CD4-positive, alpha-beta T cell (primary cell): ENCODE measurements at places on chromosomes 7 and 10. TPM values are rescaled to one million over a fixed set of nuclear protein-coding genes. Genes with fewer than 3 reads are reported as not detected.

GRCh38 chr7:109901926-109902325 is 1189.0 kb upstream of the LRRN3 start:
- H3K27ac ChIP-seq = no peak overlapping the region
- no peaks in the 10 kb centered on the region for H3K27me3 ChIP-seq
- DNase-seq = no peak
- H3K4me3 ChIP-seq = no peak overlapping the region

GRCh38 chr10:131692686-131693334 is 208.0 kb upstream of the PPP2R2D start:
- H3K36me3 ChIP-seq = no peaks in the 10 kb centered on the region
- DNase-seq = no peak
- no peak overlapping the region for H3K27ac ChIP-seq
- no peaks in the 10 kb centered on the region for H3K27me3 ChIP-seq
- H3K4me3 ChIP-seq = no peak overlapping the region

DNA sequence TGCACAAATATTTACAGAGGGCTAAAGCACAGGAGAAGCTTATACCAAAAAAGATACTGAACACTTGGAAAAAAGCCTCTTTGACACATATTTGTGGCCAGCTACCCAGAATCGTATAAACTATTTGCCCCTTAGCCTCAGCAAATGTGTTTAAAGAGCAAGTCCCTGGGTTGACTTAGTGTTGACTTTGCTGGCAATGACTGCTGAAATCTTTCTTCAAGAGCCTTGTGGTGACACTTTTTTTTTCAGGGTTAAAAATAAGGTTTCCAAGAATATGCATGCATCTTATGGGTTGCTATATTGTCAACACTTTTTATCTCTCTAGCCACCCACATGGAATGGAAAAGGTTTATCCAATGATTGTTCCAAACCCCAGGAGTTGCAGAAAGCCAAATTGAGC is 14.9 kb upstream of the PLEKHS1 start:
- no peaks in the 10 kb centered on the region for H3K4me1 ChIP-seq
- H3K4me3 ChIP-seq = no peak overlapping the region
- H3K36me3 ChIP-seq = no peaks in the 10 kb centered on the region
- no peaks in the 10 kb centered on the region for H3K27me3 ChIP-seq

Gene ZNF22
- 15.3 TPM for total RNA-seq

- H3K27me3 ChIP-seq = peaks cover 8% of the 10 kb centered on the region
- DNase-seq = no peak
- H3K4me1 ChIP-seq = no peaks in the 10 kb centered on the region
- H3K4me3 ChIP-seq = no peak overlapping the region
These were observed 23.0 kb downstream of the CDH23 start for GRCh38 chr10:71419750-71420149.

Gene LIPA
- 15.6 TPM for total RNA-seq

DNA sequence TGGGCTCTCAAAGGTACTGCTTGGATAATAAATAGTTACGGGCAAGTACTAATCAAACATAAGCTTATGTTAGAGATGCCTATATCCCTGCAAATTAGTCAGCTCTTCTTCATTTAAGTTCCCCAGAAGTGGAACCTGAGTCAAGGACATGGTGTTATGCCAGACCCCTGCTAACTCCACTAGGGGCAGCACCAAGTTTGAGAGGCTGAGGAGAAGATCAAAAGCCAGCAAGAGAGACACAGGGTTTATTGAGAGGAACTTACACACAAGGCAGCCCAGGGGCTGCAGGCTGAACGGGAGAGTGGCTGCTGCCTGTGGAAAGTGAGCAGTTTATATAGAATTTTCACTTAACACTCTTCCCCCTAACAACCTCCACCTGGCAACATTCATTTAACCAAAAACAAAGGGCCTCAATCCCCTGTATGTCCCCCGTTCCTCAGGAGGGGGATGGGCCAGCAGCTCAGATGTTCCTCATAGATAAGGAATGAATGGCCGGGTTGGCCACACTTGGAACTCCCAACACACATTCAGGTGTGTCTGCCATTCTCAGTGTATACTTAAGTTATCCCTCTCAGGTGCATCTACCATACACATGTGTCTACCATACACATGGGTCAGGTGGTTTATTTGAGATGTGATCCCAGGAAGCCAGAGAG is 62.6 kb upstream of the GHITM start:
- H3K36me3 ChIP-seq = no peaks in the 10 kb centered on the region
- no peaks in the 10 kb centered on the region for H3K27me3 ChIP-seq

- H3K27ac ChIP-seq = no peak overlapping the region
- no peaks in the 10 kb centered on the region for H3K4me1 ChIP-seq
- no peaks in the 10 kb centered on the region for H3K36me3 ChIP-seq
- H3K27me3 ChIP-seq = no peaks in the 10 kb centered on the region
- H3K4me3 ChIP-seq = no peak overlapping the region
- no peak for DNase-seq
These were observed 76.2 kb downstream of the CTBP2 start for GRCh38 chr10:125084191-125084613.

DNA sequence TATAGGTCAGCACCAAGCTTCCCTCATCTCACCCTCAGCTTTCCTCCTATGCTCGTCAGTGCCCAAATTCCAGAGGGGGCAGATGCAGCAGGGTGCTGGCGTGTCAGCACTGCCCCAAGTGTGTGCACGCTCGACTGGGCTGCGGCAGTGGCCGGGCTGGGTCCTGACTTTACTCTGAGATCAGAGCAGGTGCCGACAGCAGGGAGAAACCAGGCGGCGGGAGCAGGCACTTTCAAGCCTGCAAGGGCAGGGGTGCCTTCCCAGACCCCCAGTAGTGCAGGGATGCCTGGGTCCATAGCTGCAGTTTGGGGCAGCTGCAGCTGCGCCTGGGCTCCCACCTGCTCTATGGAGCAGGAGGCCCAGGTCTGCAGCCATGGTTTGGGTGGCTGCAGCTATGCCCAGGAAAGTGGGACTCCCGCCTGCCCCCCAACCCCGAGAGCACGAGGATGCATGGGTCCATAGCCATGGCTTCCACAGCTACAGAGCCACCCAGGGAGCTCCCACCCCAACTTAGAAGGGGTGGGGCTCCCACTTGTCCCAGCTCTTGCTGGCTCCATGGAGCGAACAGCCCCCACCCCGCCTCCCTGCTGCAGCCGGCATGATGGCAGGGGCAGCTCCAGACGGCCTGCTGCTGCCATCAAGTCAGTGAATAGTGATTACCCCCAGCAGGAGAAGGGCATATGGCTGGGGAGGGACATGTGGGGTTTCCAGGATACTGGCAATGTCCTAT is 199.2 kb upstream of the KMT2E start:
- H3K27ac ChIP-seq = no peak overlapping the region
- H3K4me3 ChIP-seq = no peak overlapping the region
- no peaks in the 10 kb centered on the region for H3K36me3 ChIP-seq
- no peaks in the 10 kb centered on the region for H3K4me1 ChIP-seq
- H3K27me3 ChIP-seq = no peaks in the 10 kb centered on the region

Gene PALD1
- 0.44 TPM for total RNA-seq

- no peak overlapping the region for H3K4me3 ChIP-seq
- no peaks in the 10 kb centered on the region for H3K4me1 ChIP-seq
- no peak overlapping the region for H3K27ac ChIP-seq
- DNase-seq = no peak
- no peaks in the 10 kb centered on the region for H3K27me3 ChIP-seq
- peaks cover 30% of the 10 kb centered on the region for H3K36me3 ChIP-seq
These were observed 35.3 kb downstream of the CAPZA2 start for GRCh38 chr7:116897661-116898060.

GRCh38 chr7:66626331-66626934 is 2.2 kb upstream of the KCTD7 start:
- peaks cover 34% of the 10 kb centered on the region for H3K4me1 ChIP-seq
- no peaks in the 10 kb centered on the region for H3K27me3 ChIP-seq
- no peak overlapping the region for H3K4me3 ChIP-seq
- no peaks in the 10 kb centered on the region for H3K36me3 ChIP-seq

- no peaks in the 10 kb centered on the region for H3K4me1 ChIP-seq
- no peak overlapping the region for H3K27ac ChIP-seq
- no peak for DNase-seq
- H3K27me3 ChIP-seq = no peaks in the 10 kb centered on the region
- H3K4me3 ChIP-seq = no peak overlapping the region
These were observed 77.4 kb downstream of the RNLS start for GRCh38 chr10:88505680-88506215.

- H3K27me3 ChIP-seq = no peaks in the 10 kb centered on the region
- H3K36me3 ChIP-seq = no peaks in the 10 kb centered on the region
- H3K4me3 ChIP-seq = no peak overlapping the region
- H3K4me1 ChIP-seq = no peaks in the 10 kb centered on the region
These were observed 61.6 kb downstream of the ARHGAP22 start for GRCh38 chr10:48543182-48543844.

DNA sequence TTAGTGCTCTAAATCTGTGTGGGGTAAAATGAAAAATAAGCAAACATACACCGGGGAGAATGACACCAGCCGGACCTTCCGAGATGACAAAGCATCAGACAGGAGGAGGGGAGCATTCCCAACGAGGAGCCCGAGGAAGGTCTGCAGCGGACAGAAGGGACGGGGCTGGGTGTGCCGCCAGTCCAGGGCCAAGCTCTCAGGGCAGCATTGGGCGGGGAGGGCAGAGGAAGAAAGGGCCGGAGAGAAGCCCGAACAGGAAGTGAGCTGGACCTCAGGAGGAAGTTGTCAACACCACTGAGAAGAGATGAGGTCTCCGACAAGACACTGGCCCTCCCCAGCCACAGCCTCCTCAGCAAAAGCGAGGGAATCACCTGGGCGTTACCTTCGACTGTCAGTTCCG is 182.6 kb upstream of the RNF32 start:
- no peak overlapping the region for H3K4me3 ChIP-seq
- no peaks in the 10 kb centered on the region for H3K36me3 ChIP-seq
- DNase-seq = no peak

- peaks cover 5% of the 10 kb centered on the region for H3K27me3 ChIP-seq
- DNase-seq = no peak
- H3K4me3 ChIP-seq = no peak overlapping the region
- H3K27ac ChIP-seq = no peak overlapping the region
- H3K4me1 ChIP-seq = no peaks in the 10 kb centered on the region
- H3K36me3 ChIP-seq = no peaks in the 10 kb centered on the region
These were observed 81.0 kb downstream of the CFAP58 start for GRCh38 chr10:104434601-104435000.

DNA sequence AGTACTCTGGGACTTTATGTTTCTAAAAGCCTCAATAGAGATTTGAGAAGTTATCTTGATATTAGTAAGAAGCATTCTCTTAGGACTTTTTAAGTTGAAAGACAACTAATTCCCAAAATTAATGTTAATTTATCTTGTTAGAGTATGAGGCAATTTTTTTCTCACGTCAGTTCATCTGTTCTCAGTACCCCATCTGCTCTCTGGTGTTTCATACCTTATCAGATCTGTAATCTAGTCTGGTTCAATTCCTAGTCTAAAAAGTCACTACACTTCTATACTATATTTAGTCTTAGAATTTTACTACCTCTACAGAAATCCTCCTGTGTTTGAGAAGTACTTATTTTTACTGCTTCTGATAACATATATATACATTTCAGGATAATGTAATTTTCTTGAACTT is 66.1 kb downstream of the LRGUK start:
- H3K27ac ChIP-seq = no peak overlapping the region
- DNase-seq = no peak
- H3K4me1 ChIP-seq = no peaks in the 10 kb centered on the region
- no peak overlapping the region for H3K4me3 ChIP-seq
- no peaks in the 10 kb centered on the region for H3K27me3 ChIP-seq
- no peaks in the 10 kb centered on the region for H3K36me3 ChIP-seq

DNA sequence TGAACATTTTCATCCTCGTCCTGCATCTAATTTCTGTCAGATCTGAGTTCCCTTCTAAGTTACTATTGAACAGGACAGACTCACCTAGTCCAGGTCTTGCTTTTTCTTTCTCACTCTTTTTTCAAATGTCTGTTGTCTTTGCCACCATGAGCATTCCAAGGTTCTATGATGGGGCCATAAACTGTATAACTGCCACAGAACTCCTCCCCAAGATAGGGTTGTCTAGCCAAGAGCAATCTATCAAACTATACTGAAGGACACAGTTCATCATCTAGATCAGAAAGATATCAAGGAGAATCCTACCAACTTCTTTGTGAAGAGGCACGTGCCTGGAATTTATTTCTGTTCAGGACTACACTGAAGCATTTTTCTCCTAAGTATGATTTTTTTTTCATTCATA is 50.1 kb upstream of the FEZF1 start:
- H3K4me3 ChIP-seq = no peak overlapping the region
- no peaks in the 10 kb centered on the region for H3K27me3 ChIP-seq
- no peaks in the 10 kb centered on the region for H3K36me3 ChIP-seq
- no peaks in the 10 kb centered on the region for H3K4me1 ChIP-seq
- no peak overlapping the region for H3K27ac ChIP-seq

- no peaks in the 10 kb centered on the region for H3K36me3 ChIP-seq
- no peaks in the 10 kb centered on the region for H3K27me3 ChIP-seq
- H3K4me1 ChIP-seq = peaks cover 37% of the 10 kb centered on the region
- DNase-seq = no peak
- H3K4me3 ChIP-seq = no peak overlapping the region
- H3K27ac ChIP-seq = no peak overlapping the region
These were observed 23.1 kb downstream of the PRF1 start for GRCh38 chr10:70579234-70580002.

DNA sequence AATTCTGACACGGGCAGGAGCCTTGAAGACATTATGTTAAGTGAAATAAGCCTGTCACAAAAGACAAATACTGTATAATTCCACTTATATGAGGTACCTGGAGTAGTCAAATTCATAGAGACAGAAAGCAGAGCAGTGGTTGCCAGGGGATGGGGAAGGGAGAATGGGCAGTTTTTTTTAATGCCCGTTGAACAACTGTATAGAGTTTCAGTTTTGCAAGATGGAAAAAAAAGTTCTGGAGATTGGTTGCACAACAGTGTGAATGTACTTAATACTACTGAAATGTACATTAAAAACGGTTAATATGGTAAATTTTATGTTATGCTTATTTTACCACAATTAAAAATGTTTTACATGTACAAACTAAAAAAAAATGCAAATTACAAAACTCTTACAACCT is 63.6 kb upstream of the EFCAB10 start:
- H3K36me3 ChIP-seq = peaks cover 71% of the 10 kb centered on the region
- no peak overlapping the region for H3K4me3 ChIP-seq
- no peak for DNase-seq
- H3K4me1 ChIP-seq = no peaks in the 10 kb centered on the region
- H3K27ac ChIP-seq = no peak overlapping the region

DNA sequence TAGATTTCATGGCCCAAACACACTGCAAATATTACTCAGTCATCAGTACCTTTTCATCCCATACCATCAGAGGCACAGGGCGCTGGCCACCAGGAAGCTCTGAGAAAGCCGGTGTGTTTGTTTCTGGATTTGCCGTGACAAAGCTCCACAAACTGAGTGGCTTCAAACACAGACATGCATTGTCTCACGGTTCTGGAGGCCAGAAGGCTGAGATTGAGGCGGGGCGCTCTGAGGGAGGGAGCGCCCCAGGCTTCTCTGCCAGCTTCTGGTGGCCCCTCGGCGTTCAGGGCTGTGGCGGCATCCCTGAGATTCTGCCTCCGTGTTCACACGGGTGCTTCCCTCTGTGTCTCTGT is 3.7 kb upstream of the TTYH3 start:
- no peak for DNase-seq
- H3K4me1 ChIP-seq = peaks cover 17% of the 10 kb centered on the region
- H3K36me3 ChIP-seq = no peaks in the 10 kb centered on the region
- no peak overlapping the region for H3K4me3 ChIP-seq
- no peaks in the 10 kb centered on the region for H3K27me3 ChIP-seq

- H3K27me3 ChIP-seq = no peaks in the 10 kb centered on the region
- no peak for DNase-seq
- no peaks in the 10 kb centered on the region for H3K4me1 ChIP-seq
- no peak overlapping the region for H3K27ac ChIP-seq
These were observed 461.6 kb upstream of the VSTM2A start for GRCh38 chr7:54080525-54080924.

- peaks cover 10% of the 10 kb centered on the region for H3K27me3 ChIP-seq
- no peak overlapping the region for H3K4me3 ChIP-seq
- no peaks in the 10 kb centered on the region for H3K36me3 ChIP-seq
- DNase-seq = no peak
- H3K27ac ChIP-seq = no peak overlapping the region
These were observed 1.2 kb downstream of the TPST1 start for GRCh38 chr7:66206119-66206933.

Gene LEP
- not detected for total RNA-seq

Gene INSYN2A
- total RNA-seq = not detected
